ENCODE measurements at places on chromosomes 3 and 15.

DNA sequence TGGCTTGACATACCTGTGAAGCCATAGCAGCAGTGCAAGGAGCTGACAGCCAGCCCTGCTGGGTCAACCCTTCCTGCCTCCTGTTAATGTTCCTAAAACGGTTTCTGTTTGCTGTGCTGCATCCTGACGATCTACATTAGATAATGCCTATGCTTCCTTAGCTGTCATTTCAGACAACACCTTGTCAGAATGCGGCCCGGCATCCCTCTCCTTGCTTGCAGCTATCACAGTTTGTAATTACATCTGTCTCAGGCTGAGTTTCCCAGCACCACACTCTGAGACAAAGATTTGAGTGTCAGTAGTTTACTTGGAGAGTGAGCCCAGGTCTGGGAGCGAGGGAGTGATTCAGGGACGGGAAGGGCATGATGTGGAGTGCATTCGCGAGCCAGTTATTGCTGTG is 9.0 kb downstream of the TRH start:
- no peak for DNase-seq

- DNase-seq, result no peak
Measured at GRCh38 chr3:108713816-108714215, 43.4 kb downstream of the RETNLB start.

- DNase-seq, result no peak
Measured at GRCh38 chr3:16940769-16941700, 56.3 kb downstream of the PLCL2 start.

DNA sequence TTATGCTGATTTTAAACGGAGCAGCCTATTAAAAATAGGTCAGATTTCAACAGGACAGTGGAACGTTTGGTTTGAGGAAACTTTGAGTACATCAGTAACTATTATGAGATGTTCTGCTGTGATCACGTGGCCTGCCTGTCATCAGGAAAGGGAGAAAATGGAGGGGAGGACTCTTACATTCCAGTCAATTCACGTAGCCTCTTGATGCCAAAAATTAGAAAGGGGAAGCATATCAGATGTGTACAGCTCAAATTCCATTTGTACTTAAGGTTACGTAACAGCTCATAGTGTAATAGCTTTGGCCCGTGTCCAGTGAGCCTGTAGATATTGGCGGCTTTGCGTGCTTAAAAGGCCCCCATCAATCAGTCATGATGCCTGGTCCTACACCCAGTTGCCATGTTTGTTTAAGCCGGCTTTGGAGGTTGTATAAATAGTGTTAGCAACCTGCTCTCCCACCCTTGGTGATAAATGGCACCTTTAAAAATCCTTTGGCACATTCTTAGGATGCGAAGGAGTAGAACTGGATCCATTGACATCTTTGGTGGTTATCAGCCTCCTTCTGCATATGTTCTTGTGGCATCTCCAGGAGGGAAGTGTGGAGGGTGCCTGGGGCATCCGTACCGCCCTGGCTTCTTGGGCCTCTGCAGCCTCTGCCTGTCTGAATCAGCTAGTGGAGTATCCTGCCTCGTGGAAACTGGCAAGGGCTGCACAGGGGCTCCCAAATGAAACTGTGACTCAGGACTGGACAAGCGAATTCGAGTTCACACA is 163.9 kb downstream of the THSD4 start:
- no peak for DNase-seq

- DNase-seq, result no peak
Measured at GRCh38 chr15:40754574-40754882, 526 bp downstream of the RMDN3 start.

- DNase-seq, result no peak
Measured at GRCh38 chr15:86691091-86691663, 611.5 kb downstream of the AGBL1 start.

DNA sequence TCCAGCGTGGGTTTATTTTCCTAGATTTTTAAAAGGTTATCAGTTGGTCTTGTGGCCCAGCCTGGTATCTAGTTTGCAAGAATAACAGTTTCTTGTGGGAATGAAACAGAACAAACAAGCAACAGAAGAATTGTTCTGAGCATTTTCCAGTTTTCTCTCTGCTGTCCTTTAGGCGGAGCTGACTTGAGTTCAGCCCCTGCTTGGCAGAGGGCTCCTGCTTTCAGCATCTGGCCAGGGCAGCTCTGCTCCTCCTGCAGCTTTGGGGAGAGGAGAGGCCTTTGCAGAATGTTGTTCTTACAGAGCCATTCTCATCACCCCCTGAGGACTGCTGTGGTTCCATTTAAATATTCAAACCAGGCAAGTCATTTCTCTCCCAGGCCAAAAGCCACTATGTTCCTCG is 117.7 kb downstream of the ALDH1A2 start:
- no peak for DNase-seq

DNA sequence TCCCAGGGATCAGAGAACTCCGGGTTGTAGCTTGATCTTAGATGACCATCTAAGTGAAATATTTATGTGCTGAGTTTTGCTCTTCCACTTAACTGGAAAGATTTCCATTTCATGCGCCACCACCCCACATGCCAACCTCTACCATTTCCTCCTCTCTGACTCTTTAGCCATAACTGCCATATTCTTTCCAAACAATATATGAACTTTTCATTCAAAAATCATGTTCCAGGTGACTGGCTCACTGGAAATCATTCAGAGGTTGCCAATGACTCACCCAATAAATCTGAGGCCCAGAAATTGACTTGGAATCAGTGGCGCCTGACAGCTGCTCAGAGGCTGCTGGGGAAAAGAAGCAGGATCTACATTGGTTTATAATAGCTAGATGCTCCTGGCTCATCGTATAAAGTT is 31.6 kb upstream of the FAM174B start:
- no peak for DNase-seq

- no peak for DNase-seq
Measured at GRCh38 chr3:112786002-112786590, 60.6 kb downstream of the CD200R1L start.

DNA sequence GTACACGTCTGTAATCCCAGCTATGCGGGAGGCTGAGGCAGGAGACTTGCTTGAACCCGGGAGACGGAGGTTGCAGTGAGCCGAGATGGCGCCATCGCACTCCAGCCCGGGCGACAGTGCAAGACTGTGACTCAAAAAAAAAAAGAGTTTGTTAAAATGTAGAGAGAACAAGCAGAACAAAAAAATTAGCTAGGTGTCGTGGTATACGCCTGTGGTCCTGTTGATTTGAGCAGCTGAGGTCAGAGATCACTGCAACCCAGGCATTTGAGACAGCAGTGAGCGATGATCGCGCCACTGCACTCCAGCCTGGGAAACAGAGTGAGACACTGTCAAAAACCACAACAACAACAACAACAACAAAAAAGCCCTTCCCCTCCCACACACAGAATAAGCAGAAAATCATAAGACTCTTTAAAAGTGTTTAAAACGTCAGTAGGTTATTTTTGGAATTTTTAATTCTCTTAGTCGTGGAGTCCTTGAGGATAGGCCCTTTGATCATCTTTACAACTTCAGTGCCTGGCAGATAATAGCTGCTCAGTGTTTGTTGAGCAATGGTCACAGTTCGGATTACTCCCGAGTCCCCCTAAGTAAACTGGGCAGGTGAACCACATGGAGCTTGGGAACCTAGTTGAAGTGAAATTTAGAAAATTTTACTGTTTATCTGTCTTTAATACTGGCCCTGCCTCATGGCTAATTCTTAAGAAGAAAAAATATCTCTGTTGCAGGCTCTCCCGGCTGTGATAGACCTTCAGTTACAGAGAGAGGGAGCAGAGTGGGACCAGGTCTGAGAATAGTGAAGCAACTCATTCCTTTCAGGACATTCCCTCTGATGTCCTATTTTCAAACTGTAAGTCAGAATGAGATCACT is 6.2 kb downstream of the NIPA2 start:
- no peak for DNase-seq

DNA sequence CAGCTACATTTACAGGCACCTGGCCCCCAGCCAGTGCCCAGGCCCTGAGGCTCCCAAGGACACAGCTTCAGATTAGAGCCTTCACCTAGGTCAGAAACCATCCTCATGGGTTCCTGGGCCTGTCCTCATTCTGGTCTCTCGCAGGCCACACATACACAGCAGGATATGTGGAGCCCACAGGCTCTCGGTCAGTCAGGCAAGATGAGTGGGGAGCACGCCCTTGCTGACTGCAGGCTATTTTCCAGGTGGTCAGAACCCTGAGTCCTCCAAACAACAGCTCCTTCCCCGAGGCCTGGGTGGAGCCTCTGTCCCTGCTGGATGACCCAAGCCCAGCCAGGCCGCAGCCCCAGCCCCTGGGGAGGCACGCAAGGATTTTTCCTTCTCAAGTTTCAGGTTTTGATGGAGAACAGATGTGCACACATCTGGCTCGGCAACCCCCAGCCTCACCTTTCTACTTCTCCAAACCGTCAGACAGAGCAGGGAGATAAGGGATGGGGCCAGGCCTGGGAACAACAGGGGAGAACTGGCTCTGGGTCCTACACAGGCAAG is 1.6 kb downstream of the STRA6 start:
- no peak for DNase-seq

DNA sequence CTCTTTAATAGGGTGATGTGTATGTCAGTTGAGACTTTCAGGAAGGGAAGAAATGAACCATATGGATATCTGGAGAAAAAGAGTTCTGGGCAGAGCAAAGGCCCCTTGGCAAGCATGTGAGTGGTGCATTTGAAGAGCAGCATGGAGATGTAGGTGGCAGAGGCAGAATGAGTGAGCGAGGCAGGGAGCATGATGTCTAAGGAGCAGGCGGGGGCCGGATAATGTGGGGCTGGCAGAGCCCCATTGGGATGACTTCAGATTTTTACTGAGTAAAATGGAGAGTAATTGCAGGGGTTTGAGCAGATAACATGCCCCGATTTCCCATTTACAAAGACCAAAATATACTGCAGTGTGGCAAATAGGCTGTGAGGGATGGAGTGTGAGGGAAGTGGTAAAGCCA is 52.9 kb upstream of the PLCL2 start:
- DNase-seq, result no peak

- no peak for DNase-seq
Measured at GRCh38 chr3:440826-441225, 244.3 kb downstream of the CHL1 start.

All from stimulated activated CD8-positive, alpha-beta memory T cell treated with anti-CD3 and anti-CD28 coated beads, Interleukin-7, amount 100 ng/mL, for 1 hour (primary cell).